ENCODE measurements at places on chromosomes 1 and 21.

DNA sequence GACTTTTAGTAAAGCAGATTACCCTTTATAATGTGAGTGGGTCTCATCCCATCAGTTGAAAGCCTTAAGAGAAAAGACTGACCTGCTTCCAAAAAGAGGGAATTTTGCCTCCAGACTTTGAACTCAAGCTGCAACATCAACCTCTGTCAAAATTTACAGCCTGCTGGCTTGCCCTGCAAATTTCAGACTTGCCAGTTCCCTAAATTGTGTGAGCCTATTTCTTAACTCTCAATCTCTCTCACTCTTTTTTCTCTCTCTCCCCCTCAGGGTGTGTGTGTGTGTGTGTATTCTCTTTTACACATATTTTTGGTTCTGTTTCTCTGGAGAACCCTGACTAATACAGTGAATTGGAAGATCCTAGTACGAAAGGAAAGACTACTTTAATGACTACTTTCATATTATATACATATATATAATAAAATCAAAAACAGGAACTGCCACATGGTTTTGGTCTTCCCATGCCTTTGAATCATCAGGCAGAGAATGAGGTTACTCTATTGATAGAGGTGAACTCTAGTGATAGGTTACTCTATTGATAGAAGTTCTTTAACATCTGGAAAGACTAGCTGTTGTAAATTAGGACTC lies 6.4 kb downstream of the OR2C3 start:
- no peak for DNase-seq

GRCh38 chr1:2778220-2778592 lies 23.3 kb downstream of the TTC34 start:
- no peak for DNase-seq

DNA sequence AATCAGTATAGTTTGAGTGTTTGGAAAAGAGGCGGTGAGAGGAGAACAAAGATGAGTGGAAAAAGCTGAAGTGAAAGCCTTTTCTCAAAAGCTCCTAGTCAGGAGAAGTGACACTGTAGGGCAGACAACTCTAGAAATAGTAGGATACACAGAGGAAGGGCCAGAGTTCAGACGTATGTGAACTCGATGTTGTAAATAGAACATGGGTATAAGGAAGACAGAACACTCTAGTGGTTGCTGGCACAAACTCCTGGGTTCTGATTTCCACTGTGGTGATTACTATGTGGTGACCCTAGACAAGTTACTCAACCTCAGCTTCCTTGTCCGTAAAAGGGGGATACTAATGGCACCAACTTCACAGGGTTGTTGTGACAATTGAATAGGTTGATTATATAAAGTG lies 30.2 kb upstream of the MGST3 start:
- DNase-seq: no peak

- no peak for DNase-seq
Observed at GRCh38 chr1:241678536-241678935, 26.5 kb downstream of the WDR64 start.

DNA sequence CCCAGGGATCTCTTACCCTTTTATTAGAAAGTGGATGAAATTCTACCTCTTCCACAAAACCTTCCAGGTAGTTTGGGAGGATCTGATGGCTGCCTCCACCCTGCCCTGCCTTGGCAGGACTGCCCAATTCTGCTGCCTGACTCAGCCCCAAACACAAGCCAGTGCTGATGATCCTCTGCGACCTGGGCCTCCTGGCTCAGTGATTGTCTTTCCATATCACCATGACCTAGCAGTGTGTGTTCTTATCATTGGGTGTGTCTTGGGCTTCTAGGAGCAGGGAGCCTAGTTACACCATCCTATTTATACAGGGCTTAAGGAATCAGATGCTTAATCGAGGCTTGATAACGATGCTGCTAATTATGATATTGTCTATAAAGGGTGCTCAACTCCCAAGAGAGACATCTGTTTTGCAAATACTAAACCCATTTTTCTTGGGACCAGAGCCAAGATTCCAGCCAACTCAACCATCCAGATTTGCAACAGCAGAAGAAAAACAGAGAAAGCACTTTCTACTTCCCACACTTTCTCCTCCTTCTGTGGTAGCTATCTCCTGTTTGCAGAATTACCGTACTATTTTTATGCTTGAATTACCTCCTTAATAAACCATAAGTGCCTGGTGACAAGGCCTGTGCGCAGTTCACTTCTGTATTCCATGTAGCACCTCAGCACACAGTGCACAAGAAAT lies 36.5 kb upstream of the KIF21B start:
- DNase-seq: no peak

- DNase-seq: no peak
Observed at GRCh38 chr1:196890668-196891067, 2.8 kb downstream of the CFHR4 start.

DNA sequence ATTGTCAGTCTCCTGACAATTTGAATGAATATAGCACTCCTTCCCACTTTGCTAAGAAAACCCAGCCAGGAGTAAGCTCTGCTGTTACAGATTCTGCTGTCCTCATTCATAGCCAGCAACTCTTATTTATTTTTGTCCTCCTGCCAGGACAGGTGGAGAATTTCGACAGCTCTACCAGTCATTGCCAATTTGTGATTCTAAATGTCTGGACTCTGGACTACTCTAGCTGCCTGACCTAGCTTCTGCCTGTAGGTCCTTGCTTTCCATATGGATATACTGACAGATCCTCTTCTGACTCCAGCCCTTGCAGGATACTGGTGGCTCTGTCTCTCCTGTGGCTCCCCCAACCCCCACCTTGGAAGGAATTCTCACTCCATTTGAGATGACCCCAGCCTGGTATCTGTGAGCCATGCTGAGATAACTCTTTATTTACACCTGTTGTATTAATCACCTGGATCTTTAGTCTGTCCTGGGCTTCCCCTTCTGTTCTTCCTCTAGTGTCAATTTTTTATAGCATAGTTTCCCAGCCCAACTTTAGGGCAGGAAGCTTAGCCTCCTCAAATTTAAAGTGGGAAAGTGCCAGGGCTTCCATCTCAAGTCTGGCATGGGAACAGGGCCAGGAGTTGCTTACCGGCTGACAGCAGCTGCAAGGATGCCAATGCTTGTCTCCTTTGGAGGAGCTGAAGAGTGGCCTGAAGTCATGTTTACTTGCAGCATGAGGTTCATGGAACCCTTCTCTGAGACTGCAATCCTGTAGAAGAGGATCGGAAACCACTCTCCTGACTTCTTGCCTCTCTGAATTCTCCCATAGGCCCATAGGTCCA lies 6.7 kb downstream of the PM20D1 start:
- DNase-seq: no peak

- no peak for DNase-seq
Observed at GRCh38 chr1:25472471-25472870, 41.8 kb downstream of the MACO1 start.

DNA sequence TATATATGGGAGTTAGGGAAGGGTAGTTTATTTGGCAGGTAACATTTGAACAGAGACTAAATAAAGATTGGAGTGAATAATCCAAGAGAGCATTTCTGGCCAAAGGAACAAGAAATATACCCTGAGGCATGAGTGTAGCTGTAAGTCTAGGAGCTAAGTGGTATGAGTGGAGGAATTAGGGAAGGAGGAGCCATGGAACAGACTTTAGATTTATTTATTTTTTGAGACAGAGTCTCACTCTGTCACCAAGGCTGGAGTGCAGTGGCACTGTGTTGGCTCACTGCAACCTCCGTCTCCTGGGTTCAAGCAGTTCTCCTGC lies 18.4 kb downstream of the CAPZA1 start:
- no peak for DNase-seq

GRCh38 chr1:155078469-155079209 lies at the start of gene EFNA3:
Gene EFNA3 (plus strand): TSS chr1:155078837. CDS start chr1:155078942, 105 bp downstream.
- peak; percentile 78 for DNase-seq

GRCh38 chr1:174740249-174740968 lies 259.3 kb upstream of the CACYBP start:
- DNase-seq: no peak

DNA sequence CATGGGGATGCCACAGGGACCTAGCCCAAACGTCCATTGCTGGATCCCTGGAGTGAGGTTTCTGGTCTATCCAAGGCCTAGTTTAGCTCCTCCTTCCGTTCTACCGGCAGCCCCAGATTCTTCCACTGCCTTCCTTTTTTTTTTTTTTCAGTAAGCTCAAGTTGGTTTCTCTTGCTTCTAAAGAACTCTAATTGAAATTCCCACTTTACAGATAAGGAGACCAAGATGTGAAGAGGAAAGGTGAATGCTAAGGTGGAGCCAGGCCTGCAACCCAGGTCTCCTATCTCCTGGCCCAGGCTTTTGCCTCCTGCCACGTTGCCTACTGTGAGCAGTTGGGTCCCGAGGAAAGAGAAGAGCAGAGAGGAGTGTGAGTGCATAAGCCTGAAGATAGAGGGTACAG lies 31.5 kb upstream of the CLIC4 start:
- no peak for DNase-seq

DNA sequence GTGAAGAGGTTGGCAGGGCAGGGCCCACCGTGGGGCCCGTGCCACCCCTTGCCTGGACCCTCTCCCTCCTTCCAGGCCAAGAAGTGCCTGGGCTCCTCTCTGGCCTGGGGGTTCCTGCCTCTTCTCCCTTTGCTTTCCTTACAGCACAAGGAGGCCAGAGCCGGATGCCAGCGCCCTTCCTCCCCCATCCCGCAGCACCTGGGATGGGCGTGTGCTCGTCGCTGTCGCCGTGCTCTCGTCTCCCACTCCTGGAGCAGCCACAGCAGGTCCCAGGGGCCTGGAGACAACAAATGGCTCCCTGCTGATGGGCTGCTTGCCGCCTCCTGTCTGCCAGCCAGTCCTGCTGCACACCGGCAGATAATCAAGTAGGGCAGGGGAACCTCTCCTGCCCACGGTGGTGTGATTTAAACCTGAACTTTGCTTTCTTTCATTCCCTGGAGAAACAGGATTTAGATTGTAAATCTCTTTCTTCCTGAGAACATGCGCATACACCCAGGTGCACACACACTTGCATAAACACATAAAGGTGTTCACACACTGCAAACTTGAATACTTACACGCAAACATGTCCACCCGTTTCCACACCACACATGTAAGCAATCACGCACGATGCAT lies 50.8 kb upstream of the POU3F1 start:
- DNase-seq: no peak

GRCh38 chr1:81832573-81832972 lies 31.8 kb downstream of the ADGRL2 start:
- no peak for DNase-seq

All from activated CD4-positive, alpha-beta T cell treated with anti-CD3 and anti-CD28 coated beads, Interleukin-2, amount 50 U/mL, for 48 hours (primary cell).